T follicular helper cell (primary cell): ENCODE measurements at places on chromosomes 2 and 18.

DNA sequence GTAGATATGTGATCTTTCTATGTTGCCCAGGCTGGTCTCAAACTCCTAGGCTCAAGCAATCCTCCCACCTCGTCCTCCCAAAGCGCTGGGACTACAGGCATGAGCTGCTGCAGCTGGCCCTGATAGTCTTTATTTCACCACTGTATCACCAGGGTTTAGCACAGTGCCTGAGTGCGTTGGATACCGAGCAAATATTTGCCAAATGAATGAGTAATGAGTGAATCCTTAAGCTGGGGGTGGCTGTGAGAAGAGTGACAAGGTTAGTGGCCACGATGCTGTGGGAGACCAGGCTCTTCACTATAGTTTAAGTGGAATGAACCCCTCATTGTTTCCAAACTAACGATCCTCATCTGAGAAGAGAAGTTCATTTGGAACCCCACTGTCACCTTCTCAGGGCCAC lies 60.8 kb upstream of the FAM136A start:
- no peak for DNase-seq

GRCh38 chr2:67389788-67390187 lies 7.3 kb upstream of the ETAA1 start:
- DNase-seq, result no peak

- DNase-seq, result no peak
Measured at GRCh38 chr2:15745907-15746702, 154.4 kb downstream of the DDX1 start.

DNA sequence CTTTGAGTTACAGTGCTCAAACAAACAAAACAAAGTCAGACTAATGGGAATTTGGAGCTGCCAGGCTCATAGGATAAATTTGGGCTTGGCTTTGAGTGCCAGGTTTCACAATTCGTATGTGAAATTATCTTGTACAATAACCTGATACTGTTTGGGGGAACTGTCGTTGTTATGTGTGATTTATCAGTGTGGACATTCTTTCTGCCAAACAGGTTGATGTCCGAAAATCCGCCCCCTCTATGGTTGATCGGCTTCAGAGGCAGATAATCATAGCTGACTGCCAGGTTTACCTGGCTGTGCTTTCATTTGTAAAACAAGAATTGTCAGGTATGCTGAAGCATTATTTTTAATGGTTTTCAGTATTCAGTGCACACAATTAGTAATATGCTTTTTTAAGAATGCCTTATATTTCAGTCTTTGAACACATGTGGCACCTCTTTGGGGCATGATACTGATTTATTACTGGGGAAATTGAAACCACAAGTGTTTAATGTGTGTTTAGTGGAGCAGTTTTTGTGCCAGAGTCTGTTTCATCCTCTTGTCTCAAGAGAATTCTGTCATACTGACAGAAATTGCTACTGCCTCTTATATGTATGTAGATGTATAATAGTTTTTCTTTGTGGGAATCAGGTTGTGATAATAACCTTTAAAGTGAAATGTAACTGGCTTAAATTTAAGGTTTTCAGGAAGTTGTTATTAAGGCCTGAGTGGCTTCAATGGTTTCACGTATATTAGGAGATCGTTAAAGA lies 54.6 kb downstream of the TTC39C start:
- DNase-seq, result no peak

DNA sequence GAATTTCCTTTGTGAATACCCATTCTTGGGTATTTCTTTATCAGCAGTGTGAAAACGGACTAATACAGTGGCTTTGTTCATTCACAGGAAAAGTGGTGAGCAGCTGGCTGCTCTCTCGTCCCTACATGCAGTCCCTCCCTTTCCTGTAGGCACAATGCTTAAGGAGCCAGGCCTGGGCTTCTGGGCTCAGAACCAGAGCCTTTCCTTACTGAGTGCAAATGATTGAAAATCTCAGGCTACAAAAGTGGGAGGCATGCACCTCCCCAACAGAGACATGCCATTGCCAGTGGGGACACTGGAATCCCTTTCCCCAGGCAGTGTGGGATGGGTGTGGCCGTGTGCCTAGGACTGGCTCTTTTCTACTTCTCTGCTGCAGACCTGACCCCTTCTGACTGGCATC lies 61.3 kb downstream of the MCFD2 start:
- no peak for DNase-seq

- DNase-seq, result no peak
Measured at GRCh38 chr2:237967463-237967951, 693 bp downstream of the UBE2F start.

DNA sequence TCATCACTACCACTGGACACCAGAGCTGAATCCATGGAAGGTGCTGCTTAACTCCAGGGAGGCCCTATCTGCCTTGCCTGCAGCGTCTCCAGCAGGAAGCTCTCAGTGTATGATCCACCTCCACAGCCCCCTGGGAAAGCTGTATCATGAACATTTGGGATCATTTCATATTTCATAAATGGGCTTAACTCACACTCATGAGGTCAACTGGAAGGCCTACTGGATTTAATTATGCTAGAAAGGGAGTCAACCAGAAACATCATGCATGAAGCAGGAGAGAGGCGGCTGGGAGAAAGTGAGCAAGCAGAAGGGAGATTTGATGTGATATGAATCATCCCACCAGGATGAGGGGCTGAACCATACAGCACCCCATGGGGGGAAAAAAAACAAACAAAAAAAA lies 537.7 kb downstream of the TNS1 start:
- DNase-seq, result no peak

- DNase-seq, result no peak
Measured at GRCh38 chr2:84940831-84941412, 30.0 kb upstream of the KCMF1 start.

GRCh38 chr2:132620115-132620514 lies 49.9 kb downstream of the LYPD1 start:
- DNase-seq, result no peak

GRCh38 chr18:499776-500631 lies 497 bp downstream of the COLEC12 start:
- no peak for DNase-seq

- no peak for DNase-seq
Measured at GRCh38 chr2:205484764-205485163, 197.5 kb upstream of the NRP2 start.

GRCh38 chr2:31216734-31217133 lies 581 bp downstream of the CAPN14 start:
- no peak for DNase-seq

- DNase-seq, result no peak
Measured at GRCh38 chr2:61775956-61776570, 77.8 kb downstream of the FAM161A start.

- DNase-seq, result no peak
Measured at GRCh38 chr18:41969881-41970280, 14.8 kb downstream of the PIK3C3 start.

- no peak for DNase-seq
Measured at GRCh38 chr2:201709747-201710146, 11.3 kb upstream of the MPP4 start.

DNA sequence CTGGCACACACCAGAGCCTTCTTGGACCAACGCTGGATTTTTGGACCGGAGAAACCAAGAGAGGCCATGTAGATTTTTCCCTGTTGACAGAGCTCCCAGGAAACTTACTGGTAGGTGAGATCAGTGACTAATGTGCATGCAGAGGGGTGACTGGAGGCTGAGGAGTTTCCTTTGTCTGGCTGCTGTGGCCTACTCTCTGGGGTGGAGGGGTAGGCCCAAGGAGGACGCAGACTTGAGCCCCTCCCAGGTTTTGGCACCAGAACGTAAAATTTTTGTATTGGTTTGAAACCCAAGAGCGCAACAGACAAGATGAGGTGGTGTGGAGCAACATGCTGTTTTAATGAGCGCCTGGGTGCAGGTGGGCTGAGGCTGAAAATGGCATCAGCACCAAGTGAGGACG lies 59.2 kb downstream of the KYNU start:
- DNase-seq, result no peak

GRCh38 chr2:206798000-206798399 lies 32.6 kb downstream of the FASTKD2 start:
- no peak for DNase-seq

GRCh38 chr2:38148501-38148900 lies 72.5 kb upstream of the CYP1B1 start:
- DNase-seq, result no peak

GRCh38 chr18:8901019-8901418 lies 195.7 kb downstream of the MTCL1 start:
- DNase-seq, result no peak

- peak; percentile 15 for DNase-seq
Measured at GRCh38 chr2:85887566-85888019, 1.2 kb downstream of the ST3GAL5 start.

DNA sequence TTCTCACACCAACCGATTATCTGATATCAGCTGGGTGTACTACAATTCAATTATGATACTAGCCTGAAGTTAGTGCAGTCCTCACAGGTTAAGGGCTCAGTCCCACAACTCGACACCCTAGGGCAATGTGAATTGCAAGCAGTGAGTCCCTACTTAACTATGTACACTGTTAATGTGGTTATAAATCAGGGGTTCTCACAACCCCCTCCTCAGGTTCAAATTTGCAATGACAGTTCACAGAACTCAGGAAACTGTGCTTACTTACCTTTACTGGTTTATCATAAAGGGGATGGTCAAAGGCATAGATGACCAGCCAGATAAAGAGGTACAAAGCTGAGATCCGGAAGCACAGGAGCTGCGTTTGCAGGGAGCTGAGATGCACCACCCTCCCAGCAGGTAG lies 1379.1 kb upstream of the CDH2 start:
- DNase-seq, result no peak

DNA sequence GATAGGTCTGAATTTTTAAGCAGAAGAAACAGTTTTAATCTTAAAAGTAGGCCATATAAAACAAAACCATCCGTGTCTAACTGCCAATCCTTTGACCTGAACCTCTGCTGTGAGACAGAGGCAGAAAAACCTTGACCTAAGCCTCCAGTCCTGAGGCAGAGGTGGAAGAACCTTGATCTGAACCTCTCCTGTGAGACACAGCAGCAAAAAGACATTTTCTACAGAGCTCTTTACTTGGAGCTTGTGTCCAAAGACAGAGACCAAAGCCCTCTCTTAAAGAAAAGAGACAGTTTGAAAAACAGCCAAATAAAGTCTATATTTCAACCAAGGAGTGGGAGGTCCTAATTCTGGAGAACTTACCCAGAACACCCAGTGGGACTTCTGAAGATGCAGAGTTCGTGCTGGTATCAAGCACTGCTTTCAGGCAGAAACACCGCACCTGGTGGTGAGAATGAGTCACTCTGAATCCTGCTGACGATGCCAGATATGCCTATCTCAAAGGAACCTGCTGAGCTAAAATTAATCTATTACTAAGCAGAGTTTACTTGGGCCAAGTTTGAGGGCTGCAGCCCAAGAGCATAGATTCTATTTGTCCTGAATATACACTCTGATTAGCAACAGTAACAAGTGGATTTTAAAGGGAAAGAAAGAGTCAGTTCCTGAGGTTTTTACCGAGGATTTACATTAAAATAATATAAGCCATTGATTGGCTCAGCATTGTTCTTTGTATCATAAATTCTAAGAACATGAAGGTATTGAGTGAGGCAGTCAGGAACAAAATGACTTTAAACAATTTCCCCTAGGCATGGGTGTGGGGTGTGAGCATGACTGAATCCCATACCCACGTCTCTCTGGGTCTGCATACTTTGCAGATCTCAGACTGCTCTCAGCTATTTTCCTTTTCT lies 806.4 kb downstream of the TRIB2 start:
- DNase-seq, result no peak

GRCh38 chr18:50395093-50395492 lies 20.2 kb downstream of the SKA1 start:
- DNase-seq, result no peak

DNA sequence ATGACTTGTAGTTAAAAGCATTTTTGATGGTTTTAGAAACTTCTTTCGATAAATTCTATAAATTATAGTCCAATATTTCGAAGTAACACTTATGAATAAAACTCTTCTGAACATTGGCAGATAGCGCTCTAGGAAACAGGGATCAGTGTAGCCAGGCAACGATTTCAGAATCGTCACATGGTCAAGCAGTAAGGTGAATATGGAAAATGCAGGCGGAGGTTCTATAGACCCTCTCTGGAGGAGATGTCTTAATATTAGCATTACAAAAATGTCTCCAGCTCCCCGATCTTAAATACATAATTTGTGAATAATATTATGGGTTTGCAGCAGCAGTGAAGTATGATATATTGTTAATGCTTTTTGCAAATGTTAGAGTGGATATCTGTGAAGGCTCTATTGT lies 310.3 kb downstream of the SS18 start:
- DNase-seq, result no peak
